ENCODE measurements at places on chromosomes 6 and 20. TPM values are rescaled to one million over a fixed set of nuclear protein-coding genes. Genes with fewer than 3 reads are reported as not detected.

GRCh38 chr6:148261470-148261869 lies 81.2 kb upstream of the SASH1 start:
- peaks cover 2% of the 10 kb centered on the region for H3K27me3 ChIP-seq
- H3K27ac ChIP-seq = no peak overlapping the region
- no peaks in the 10 kb centered on the region for H3K4me1 ChIP-seq
- H3K36me3 ChIP-seq = peaks cover 4% of the 10 kb centered on the region

- no peak for DNase-seq
- peaks cover 3% of the 10 kb centered on the region for H3K27me3 ChIP-seq
- H3K27ac ChIP-seq = no peak overlapping the region
- no peaks in the 10 kb centered on the region for H3K36me3 ChIP-seq
- peak overlapping the region; percentile 20 for H3K4me3 ChIP-seq
These were observed 25.0 kb downstream of the FOXP4 start for GRCh38 chr6:41571021-41571780.

KIAA0408 gene
- 110 TPM for total RNA-seq

DNA sequence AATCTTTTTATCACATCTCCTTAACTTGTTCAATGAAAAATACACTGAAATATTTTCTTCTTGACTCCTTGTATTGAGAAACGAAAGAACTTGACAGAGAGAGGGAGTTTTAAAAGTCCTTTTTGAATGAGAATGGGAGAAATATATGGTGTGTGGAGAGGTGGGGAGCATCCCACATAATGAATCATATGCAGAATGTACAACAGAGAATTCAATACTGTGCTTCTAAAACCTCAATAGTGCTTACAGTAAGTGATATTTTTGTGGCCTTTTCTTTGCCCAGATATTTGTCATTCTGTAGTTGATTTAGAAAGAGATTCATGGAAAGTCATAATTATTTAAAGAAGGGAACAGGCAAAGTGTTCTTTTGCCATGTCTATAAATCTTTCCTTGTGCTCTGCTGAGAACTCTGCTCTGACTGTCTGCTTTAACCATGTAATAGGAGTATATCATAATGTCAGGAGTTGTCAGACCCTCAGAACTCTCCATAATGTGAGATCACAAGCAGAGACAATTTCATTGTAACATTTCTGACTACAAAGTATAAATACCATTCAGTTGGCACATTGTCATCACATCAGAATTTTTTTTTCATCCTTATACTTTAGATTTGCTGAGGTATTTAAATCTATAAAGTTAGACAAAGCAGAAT lies 32.8 kb upstream of the HS3ST5 start:
- H3K36me3 ChIP-seq = no peaks in the 10 kb centered on the region
- peaks cover 18% of the 10 kb centered on the region for H3K4me1 ChIP-seq
- no peak for DNase-seq
- H3K4me3 ChIP-seq = no peak overlapping the region
- no peaks in the 10 kb centered on the region for H3K27me3 ChIP-seq

DNA sequence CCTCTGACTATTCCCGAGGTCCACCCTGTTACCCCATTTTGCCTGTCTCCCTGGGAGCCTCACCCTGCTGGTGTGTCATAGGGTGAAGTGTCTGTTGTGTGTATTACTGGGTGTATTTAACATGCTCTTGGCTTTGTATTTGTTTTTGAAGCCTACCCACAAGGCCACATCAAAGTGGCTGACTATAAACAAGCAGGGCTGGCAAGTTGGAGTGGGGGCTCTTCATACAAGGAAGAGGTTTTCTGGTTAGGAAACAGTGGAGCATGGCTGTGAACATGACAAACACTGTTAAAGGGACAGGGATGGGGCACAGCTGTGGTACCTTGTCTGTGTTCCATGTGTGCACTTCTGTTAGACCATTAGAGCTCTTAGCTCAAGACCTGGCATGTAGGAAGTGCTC lies 26.3 kb downstream of the HECA start:
- peaks cover 7% of the 10 kb centered on the region for H3K27me3 ChIP-seq
- H3K36me3 ChIP-seq = no peaks in the 10 kb centered on the region
- H3K4me1 ChIP-seq = peaks cover 14% of the 10 kb centered on the region
- H3K27ac ChIP-seq = peak overlapping the region; percentile 69

OLIG3 gene
- 75.1 TPM for total RNA-seq

DNA sequence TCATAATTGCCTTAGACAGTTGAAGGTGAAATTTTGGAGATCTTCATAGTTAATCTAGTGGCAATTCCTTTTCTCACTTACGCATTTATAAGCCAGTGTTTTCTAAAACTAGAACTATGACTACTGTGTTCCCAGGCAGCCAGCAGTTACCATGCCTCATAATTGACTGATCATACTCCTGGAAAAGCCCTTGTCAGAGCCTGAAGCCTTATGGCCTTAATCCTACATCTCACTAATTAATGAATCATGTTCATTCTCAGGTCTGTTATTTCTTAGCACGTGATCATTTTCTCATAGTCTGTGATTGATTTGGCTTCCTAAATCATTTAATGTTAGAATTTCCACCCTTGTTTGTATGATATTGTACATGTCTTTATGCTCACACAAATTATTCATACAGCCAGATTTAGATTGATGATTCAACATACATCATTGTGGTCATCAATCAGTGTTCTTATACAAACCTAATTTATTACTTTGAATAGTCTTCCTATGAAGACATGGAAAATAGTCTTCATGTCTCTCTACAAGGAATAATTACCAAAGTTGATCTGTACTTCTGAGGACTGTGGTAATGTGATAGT lies 132.6 kb upstream of the ASCC3 start:
- H3K27ac ChIP-seq = no peak overlapping the region
- no peaks in the 10 kb centered on the region for H3K27me3 ChIP-seq
- H3K4me3 ChIP-seq = no peak overlapping the region

DNA sequence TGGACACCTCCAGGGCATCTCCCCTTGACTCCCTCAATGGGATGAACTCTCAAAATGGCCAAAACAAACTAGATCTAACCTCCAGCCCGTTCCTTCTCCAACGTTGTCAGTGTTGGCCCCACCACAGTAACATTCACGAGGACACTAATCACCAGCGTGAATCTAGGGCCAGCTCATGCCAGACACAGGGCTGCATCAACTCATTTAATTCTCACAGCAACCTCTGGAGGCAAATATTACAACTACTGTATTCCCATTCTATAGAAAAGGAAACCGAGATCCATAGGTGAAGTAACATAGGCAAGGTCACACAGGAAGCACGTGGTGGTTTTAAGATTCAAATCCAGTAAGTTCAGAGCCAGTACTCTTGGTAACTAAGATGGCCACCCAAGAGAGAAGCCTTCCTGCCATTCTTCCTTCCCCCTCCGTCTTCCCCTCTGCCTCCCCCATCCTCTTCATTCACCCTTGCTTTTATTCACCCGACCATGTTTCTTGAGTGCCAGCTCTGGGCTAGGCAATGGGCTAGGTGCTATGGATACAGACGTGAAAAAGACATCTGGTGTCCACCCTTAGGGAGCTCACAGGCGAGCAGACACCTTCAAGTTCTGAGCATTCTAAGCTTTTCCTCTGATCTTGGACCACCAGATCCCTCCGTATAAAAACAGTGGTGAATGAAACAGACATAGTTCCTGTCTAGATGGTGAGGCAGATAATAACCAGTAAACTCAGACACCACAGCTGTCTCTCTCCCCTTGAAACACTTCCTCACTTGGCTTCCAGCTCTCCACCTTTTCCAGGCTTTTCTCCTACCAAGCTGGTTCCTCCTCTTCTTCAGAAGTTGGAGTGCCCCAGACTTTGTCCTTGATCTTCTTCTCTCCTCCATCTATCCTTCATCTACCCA lies 9.6 kb downstream of the CCM2L start:
- H3K4me1 ChIP-seq = peaks cover 21% of the 10 kb centered on the region
- peaks cover 7% of the 10 kb centered on the region for H3K36me3 ChIP-seq
- H3K27me3 ChIP-seq = peaks cover 37% of the 10 kb centered on the region
- peak overlapping the region; percentile 62 for H3K27ac ChIP-seq
- H3K4me3 ChIP-seq = peak overlapping the region; percentile 81

GRCh38 chr6:157407646-157408045 lies 26.7 kb downstream of the ZDHHC14 start:
- DNase-seq = no peak
- H3K27ac ChIP-seq = no peak overlapping the region
- H3K4me3 ChIP-seq = no peak overlapping the region
- H3K27me3 ChIP-seq = no peaks in the 10 kb centered on the region
- peaks cover 5% of the 10 kb centered on the region for H3K4me1 ChIP-seq
- peaks cover 6% of the 10 kb centered on the region for H3K36me3 ChIP-seq

DNA sequence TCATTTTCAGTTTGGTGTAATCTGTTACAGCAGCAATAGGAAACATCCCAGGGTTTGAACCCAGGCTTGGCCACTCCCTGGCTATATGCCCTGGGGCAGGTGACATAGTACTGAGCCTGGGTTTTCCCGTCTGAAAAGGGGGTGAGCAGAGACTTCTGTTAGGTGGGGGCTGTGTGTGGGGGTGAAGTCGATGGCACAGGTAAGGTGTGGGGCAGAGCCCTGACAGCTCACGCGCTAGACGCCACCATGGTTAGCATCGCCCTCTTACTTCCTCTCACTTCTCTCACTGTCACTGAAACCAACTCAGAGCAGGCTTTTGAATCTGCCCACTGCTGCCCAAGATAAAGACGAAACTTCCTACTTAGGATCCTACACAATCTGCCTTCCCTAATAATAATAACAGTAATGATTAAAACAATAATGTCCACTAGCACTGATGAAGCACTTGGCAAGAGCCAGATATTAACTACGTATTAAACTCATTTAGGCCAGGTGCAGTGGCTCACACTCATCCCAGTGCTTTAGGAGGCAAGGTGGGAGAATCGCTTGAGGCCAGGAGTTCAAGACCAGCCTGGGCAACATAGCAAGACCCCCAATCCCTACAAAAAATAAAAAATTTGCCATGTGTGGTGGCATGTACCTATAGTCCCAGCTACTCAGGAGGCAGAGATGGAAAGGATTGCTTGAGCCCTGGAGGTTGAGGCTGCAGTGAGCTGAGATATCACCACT lies 117.9 kb upstream of the PTPN1 start:
- DNase-seq = no peak
- no peaks in the 10 kb centered on the region for H3K36me3 ChIP-seq

DNA sequence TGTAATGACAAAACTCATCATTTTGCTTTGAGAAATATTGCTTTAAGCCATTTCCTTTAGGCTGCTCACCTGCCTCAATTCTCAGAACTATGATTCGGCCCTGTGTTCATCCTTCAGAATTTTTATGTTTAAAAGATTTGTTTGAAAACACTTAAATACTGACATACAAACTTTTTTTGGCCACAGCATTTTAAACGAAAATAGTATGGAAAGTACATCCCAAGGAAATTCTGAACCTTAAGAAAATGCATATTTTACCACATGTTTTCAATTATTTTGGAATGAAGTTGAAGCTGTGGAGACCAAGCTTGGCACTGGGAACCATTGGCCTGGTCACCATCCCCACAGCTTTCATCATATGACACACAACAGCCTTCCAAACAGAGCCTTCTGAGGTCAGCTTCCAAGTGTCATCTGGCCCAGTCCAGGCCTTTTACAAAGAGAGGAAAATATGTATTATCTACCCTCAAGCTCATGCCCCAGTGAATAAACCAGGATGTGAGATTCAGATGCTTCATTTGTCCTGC lies 83.3 kb downstream of the SOD2 start:
- H3K4me3 ChIP-seq = no peak overlapping the region
- DNase-seq = no peak
- H3K27ac ChIP-seq = no peak overlapping the region
- H3K4me1 ChIP-seq = no peaks in the 10 kb centered on the region
- H3K27me3 ChIP-seq = no peaks in the 10 kb centered on the region
- peaks cover 12% of the 10 kb centered on the region for H3K36me3 ChIP-seq

DNA sequence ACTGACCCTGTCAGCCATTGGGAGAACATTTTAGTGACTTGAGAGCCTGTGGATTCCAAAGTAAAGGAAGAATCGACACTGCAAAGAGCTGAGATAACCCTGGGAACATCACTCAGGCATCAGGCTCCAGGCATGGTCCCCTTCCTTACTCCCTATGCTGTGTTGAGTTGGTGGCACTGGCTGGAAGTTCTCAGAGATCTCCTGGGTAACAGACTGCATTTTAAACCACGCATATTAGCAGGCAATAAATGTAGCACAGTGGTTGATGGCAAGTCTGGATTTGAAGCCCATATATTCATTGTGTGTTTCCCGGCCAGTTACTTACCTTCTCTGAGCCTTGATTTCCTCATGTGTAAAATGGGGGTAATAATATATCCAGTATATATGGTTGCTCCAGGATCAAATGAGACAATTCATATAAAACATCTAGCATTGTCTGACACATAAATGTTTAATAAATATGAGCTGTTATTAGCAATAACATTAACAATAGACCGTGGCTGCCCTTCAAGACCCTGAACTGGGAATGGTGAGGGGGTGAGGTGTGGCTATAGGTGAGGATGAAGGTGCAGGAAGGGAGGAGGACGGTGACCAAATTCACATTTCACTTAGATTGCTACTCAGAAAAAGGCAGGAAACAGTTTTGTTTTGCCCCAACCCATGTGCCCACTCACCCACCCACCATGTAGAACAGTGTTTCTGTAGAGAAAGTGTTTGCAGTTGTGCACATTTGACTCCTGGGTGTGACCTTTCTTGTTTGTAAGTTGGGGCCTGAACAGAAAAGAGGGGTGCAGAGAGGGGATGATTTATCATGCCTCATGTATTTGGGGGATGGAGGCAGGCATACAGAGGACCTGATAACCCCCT lies 2.1 kb downstream of the PLCG1 start:
- no peak for DNase-seq
- H3K27ac ChIP-seq = peak overlapping the region; percentile 96
- peaks cover 22% of the 10 kb centered on the region for H3K27me3 ChIP-seq
- H3K4me1 ChIP-seq = peaks cover 50% of the 10 kb centered on the region
- no peaks in the 10 kb centered on the region for H3K36me3 ChIP-seq

All from glutamatergic neuron (in vitro differentiated cells).